ENCODE measurements at places on chromosomes 2 and 18.

GRCh38 chr2:36565712-36566111 lies 32.3 kb downstream of the FEZ2 start:
- no peak for DNase-seq

DNA sequence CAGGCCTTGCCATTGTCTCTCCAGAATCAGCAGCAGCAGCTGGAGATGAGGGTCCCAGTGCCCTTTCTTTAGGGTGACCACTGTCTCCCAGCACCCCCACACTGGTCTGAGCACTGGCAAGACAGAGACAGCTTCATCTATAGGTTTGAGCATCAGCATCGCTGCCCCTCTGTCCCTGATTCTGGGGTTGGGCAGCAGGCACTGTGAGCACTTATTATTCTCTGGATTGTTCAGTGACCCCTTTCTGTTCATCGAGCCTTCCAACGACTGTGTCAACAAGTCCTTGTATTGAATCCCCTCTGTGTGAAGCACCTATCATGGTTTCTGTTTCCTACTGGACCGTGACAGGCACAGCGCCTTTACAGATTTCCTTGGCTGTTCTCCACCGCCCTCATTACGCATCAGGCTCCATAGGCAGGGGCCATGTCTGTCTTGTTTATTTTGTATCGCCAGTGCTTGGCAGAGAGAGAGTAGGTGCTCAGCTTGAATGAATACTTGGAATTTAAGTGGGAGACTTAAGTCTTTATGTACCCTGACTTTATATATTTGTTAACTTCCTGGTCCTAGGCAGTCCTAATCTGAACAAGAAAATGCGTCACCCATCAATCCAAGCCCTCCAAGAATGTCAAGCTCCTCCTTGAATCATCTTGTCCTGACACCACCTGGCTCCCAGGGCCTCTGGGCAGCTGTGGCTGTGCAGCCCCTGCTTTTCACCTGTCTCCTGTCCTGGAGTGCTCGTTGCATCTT lies 11.4 kb downstream of the MALL start:
- no peak for DNase-seq

GRCh38 chr2:181741756-181742155 lies 61.4 kb upstream of the NEUROD1 start:
- DNase-seq, result no peak

GRCh38 chr18:43389163-43389562 lies 111.9 kb upstream of the SYT4 start:
- DNase-seq, result no peak

- no peak for DNase-seq
Measured at GRCh38 chr2:172640389-172640788, 84.5 kb downstream of the PDK1 start.

GRCh38 chr2:132824716-132825115 lies 154.7 kb upstream of the LYPD1 start:
- peak; percentile 33 for DNase-seq

DNA sequence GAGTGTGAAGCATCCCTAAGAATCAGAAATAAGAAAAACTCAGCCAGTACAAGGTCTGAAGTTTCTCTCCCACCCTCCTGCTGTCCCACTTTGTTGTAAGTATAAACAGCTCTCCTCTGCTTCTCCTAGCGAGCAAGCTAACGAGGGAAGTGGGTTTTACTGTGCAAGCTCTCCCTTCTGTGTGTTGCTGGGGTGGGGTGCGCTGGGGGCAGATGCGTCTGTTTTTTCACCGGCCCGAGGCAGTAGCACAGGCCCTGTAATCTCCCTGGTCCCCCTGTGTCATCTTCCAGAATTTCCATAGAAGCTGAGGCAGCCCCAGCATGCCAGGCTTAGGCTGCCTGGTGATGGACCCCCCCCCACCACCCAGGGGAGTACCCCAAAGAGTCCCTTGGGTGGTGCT lies 9.4 kb upstream of the CXCR4 start:
- DNase-seq, result no peak

DNA sequence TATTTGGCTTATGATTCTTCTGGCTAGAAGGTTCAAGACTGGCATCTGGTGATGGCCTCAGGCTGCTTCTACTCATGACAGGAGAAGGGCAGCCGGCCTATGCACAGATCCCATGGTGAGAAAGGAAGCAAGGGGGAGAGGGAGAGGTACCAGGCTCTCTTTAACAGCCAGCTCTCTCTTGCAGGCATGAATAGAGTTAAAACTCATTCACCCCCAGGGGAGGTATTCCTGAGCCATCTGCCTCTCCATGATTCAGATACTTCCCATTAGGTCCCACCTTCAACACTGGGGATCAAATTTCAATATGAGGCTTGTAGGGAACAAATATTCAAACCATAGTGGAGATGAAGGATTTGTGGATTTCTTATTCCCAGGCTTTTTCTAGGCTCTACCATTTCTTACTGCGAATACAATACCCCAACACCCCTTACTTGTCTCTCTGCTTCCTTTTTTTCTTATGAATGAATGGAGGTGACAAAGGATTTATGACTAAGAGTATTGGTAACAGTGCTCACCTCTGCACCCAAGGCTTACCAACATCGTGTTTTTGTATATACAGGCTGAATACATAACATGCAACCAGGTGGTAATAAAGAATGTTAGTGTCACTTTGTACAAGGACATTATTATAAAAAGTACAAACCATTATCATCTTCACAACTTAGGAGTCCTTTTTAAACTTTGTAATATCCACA lies 454.6 kb upstream of the TRIB2 start:
- DNase-seq, result no peak

- no peak for DNase-seq
Measured at GRCh38 chr2:135219226-135219625, 167.1 kb downstream of the RAB3GAP1 start.

DNA sequence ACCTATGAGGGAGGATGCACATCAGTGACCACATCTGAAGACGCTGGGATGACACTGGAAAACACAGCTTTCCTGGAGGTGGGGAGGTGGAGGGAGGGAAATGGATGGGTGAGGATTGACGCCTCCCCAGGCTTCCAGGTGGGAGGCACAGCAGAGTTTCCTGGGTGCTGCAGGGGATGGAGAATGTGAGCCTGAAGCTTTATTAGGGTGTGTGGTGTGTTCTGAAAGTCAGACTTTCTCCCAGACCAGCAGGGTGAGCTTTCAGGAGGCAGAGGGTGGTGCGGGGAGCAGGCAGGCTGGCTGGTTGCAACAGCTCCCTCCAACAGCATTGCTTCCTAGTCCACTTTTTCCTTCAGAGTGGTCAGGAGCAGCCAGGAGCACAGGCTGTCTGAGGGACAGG lies 263.1 kb downstream of the CELF4 start:
- DNase-seq, result no peak

GRCh38 chr2:195782156-195782555 lies 125.1 kb downstream of the SLC39A10 start:
- no peak for DNase-seq

GRCh38 chr2:199757233-199757870 lies 93.6 kb downstream of the FTCDNL1 start:
- DNase-seq, result no peak

GRCh38 chr2:148642112-148642744 lies 2.3 kb upstream of the EPC2 start:
- no peak for DNase-seq

GRCh38 chr2:232415736-232416520 lies 9.3 kb downstream of the ALPG start:
- no peak for DNase-seq

DNA sequence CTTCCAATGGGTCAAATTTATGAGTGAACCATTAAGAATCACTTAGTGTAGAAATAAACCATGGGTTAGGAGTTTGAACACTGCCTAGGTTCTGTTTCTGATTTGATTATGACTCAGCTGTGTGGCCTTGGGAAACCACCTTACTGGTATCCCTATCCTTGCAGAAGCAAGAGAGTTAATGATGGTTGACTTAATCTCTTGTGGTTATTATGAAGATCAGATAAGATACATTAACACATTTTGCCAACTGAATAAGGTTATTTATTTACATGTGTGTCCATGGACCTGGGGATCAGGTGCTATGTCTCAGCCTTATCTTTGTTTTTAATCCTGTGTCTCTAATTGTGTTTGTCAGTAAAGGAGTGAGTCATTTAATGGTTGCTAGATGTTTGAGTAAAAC lies 5.4 kb upstream of the KCNJ13 start:
- DNase-seq, result peak; percentile 59
